ENCODE measurements at places on chromosomes 1 and 21.

GRCh38 chr1:10765734-10766478 is 30.5 kb downstream of the CASZ1 start:
- DNase-seq = no peak

DNA sequence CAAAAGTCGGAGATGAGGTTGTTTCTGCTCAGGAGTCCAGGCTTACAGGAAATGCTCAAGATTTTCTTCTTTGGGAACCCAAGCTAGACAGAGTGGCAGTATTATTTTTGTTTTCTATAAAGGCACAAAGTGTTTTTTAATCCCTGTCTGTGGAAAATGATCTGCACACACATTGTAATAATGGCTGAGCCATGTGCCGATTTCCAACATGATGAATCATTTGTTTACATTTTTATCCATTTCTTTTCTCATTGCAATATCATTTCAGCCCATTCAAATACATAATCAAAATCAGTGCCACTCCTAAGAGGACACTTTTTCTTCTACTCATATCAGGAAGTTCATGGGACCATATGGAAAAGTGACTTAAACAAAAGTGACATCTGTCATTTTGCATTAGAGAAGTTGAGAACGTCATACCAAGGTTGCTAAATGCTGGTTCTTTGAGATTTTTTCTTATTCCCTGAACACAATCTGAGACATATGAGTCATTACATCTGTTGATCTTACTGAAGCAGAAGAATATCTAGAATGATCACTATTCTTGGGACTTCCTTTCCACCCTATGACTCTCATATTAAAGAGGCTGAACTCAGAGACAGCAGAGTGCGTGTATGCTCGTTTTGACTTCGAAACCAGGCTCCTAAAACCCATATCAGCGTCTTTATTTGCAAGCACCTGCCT is 44.9 kb downstream of the ACTA1 start:
- DNase-seq = no peak

DNA sequence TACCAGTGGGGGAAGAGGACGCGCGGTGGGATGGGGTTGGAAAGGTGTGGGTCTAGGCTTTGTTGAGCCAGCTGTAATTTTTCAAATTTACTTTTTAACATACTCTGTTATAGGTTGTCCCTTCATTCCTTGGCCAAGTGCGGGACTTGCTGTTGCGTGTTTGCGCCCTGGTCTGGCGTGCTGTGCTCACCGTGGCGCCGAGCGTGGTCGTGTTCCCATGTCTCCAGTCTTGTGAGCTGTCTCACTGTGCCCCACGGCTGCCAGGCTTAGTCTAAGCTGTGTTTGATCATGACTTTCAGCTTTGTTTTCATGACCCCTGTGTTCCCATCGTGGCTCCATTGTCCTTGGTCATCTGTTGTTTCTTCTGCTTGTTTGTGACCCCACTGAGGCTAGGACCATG is 26.0 kb downstream of the TRAPPC10 start:
- DNase-seq = no peak

DNA sequence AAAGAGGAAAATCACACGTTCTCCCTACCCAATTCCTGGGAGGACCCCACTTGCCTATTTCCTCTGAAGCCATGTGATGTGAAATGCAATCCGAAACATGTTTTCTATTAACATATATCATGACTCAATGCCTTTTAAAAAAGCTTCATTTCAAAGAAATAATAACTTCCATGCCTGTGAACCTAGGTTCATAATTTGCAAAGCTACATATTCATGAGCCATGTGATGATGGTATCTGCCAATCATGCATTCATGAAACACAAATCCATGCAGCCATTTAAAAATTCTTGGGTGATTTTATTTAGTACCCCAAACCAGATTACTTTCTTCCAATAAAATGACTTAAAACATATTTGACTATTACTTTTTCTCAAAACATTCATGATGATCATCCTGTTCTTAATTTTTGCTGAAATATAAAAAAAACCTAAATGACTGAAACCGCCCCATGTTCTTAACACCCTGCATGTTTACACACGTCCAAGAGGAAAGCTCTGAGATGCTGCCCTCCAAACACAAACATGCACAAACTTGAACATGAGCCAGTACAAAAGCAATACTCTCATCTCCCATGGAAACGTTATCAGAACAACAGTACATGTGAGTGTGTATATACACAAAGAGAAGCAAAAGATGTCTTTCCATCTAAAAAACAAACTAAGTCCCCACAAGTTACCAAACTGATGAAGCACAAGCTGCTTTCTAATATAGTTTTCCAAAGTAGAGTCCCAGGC is 140.1 kb downstream of the TGFBR3 start:
- no peak for DNase-seq

DNA sequence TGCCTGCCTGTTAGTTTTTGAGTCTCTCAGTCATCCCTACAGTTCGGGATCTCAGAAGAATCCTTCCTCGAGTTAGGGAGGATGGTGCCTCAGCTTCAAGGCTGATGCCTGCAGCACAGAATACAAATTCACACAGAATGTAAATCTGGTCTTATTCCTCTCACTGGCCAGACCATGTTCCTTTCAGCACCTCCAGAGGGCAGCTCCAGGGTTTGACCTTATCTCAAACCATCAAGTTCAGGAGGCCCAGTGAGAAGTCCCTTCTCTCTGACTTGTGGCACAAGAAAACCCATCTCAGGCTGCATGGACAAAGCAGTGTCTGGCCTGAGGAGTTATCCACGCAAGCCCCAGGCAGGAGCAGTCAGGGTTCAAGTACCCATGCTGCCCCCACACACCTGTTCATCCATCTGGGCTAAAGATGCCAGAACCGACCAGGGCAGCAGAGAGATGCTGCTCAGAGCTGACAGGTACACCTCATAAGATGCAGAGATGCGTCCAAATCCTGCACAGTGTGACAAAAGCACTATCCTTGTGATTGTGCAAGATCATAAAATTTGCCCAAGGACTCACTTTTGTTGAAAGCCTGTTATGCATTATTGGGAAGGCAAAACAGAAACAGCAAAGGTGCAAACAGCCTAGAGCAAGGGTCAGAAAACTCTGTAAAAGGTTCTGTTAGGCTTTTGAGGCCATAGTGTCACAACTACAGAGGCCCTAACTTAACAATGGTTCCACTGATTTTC is 49.8 kb downstream of the BCAR3 start:
- no peak for DNase-seq

DNA sequence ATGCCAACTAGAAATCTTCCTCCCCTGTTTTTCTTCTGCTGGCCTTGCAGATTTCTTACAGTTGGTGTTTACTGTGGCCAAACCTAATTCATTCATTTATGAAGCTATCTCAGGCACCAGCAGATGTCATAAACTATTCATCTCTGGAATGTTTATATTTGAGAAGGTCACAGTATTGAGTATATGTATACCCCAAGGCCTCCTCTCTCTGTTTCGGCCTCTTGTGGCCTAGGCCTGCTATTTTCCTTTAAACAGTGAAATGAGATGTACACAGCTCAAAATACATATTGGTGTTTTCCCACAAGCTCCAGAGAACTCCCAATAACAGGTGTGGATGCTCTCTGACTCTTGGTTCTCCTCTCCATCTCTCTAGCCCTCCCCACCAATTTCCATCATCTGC is 520.7 kb upstream of the CAMK1G start:
- no peak for DNase-seq

DNA sequence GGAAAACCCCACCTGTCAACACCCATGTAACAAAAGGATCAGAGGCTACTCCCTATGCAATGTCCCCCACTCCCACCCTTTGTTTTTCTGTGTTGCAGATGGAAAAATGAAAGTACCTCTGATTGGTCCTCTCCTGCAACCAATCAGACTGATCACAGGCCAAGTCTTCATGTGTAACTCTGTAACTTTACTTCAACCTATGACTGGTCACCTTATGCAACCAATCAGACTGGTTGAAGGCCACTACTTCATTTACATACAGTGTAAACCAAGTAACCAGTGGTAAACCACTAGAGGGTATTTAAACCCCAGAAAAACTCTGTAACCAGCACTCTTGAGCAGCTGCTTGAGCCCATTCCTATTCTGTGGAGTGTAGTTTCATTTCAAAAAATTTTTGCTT is 266.3 kb upstream of the OLFM3 start:
- DNase-seq = no peak

DNA sequence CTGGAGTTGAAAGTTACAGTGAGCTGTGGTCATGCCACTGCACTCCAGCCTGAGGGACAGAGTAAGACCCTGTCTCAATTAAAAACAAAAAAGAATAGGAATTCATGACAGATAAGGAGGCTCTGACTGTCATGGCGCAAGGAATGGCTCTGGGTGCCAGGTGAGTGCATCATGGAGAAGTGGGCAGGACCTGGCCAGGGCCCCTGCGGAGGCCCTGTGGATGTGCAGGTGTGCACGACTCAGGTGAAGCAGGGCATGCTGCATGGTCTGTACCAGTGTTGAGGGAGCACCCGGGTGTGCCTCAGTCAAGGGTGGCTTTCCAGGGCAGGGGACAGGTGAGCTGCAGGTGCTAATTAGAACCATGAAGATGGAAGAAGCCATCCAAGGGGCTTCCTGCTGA is 14.0 kb downstream of the SLC1A7 start:
- DNase-seq = no peak

GRCh38 chr1:79660129-79660528 is 653.6 kb upstream of the ADGRL4 start:
- no peak for DNase-seq

GRCh38 chr1:94418664-94419655 is 771 bp downstream of the ABCD3 start:
- no peak for DNase-seq

DNA sequence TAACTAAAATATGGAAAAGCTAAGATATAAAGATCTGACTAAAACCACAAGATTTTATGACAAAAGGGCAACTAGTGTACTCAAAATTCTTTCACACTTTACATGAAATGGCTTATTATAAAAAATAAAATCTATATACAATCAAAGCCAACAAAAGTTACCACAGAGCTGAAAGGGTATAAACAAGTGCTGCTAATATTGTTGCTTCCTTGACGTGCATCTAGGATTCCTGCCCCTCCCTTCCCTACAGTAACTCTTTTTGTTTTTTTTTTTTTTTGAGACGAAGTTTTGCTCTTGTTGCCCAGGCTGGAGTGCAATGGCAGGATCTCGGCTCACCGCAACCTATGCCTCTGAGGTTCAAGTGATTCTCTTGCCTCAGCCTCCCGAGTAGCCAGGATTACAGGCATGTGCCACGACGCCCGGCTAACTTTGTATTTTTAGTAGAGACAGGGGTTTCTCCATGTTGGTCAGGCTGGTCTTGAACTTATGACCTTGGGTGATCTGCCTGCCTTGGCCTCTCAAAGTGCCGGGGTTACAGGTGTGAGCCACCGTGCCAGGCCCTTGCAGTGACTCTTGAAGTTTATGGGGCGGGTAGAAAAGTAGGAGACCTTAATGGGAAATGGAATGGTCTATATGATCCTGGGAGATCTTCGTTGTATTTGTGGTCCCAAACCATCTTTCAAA is 4.5 kb downstream of the SRSF4 start:
- no peak for DNase-seq

- DNase-seq = no peak
These were observed 43.3 kb downstream of the LRRC53 start for GRCh38 chr1:74468982-74469603.

DNA sequence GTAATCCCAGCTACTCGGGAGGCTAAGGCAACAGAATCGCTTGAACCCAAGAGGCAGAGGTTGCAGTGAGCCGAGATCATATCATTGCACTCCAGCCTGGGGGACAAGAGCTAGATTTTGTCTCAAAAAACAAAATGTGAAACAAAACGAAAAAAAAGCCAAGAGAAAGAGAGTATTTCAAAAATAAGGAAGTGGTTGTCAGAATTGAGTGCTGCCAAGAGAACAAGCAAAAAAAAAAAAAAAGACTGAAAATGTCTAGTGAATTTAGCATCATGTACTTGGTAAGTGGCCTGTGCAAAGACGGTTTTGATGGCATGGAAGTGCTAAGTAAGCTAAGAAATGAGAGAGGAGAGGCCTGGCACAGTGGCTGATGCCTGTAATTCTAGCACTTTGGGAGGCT is 14.3 kb downstream of the KPNA6 start:
- no peak for DNase-seq

DNA sequence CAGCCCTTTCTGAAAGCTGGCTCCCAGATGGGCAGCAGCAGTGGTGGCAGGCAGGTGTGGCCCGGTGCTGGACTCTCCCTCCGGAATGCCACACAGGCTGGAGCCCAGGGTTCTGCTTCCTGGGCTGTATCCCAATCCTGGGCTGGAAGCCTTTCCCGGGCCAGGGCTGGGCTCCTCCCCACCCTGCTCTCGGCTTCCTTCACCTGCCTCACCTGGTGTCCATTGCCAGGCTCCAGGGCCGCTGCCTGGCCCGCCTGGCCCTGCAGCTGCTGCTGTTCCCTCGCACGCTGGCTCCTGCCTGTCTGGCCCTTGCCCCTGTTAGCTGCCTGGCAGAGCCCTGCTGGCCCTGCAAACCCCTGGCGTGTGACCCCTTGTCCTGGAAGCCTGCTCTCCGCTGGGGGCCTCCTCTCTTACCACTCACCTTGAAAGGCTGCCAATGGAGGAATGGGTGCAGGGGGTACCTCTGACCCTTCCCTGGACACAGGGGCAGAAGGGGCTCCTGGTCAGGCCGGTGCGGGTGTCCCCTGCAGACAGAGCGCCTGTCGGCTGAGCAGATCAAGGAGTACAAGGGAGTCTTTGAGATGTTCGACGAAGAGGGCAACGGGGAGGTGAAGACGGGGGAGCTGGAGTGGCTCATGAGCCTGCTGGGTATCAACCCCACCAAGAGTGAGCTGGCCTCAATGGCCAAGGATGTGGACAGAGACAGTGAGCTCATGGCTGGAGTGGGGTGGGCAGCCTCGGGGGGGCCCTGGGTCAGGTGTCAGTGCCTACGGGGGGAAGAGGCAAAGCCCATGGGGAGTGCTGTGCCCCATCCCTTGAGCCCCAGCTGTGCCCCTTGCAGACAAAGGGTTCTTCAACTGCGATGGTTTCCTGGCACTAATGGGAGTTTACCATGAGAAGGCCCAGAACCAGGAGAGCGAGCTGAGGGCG is 1.1 kb downstream of the CALML6 start:
- DNase-seq = no peak

DNA sequence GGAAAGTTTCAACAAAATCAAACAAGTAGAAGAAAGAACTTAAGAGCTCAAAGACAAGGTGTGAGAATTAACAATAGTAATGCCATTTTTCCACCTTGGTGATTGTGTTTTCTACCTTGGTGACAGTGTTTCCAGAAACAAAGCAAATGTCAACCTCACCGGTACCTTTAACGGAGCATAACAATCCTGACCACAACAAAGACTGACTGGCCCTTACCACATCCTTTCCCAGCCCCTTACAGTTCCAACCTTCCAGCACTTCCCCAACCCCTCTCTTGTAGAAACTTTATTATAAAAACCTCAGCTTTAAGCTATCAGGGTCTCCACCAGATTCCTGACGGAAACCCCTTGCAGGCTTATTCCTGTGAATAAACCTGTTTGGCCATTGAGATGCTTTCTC is 16.7 kb downstream of the STYXL2 start:
- no peak for DNase-seq
